ENCODE measurements at places on chromosomes 6 and 20. TPM values are rescaled to one million over a fixed set of nuclear protein-coding genes. Genes with fewer than 3 reads are reported as not detected.

Gene MAP1LC3A
- total RNA-seq: 85.2 TPM

Gene ADGRF5
- 0.58 TPM for total RNA-seq

Gene PLA2G7
- total RNA-seq: 1.2 TPM

Gene SLC22A16
- total RNA-seq: not detected

Gene NFATC2
- 9.5 TPM for total RNA-seq

Gene INSM1
- 70.2 TPM for total RNA-seq

Gene LINC00237
- total RNA-seq: not detected

Gene ACTL10
- total RNA-seq: 1.7 TPM

- no peaks in the 10 kb centered on the region for H3K27me3 ChIP-seq
- no peak for DNase-seq
- peaks cover 6% of the 10 kb centered on the region for H3K4me1 ChIP-seq
- H3K4me3 ChIP-seq: no peak overlapping the region
- H3K27ac ChIP-seq: no peak overlapping the region
- H3K36me3 ChIP-seq: no peaks in the 10 kb centered on the region
Measured at GRCh38 chr6:39642270-39642669, 82.9 kb downstream of the KIF6 start.

- no peak overlapping the region for H3K27ac ChIP-seq
- H3K4me1 ChIP-seq: no peaks in the 10 kb centered on the region
Measured at GRCh38 chr6:23505026-23505425, 621.0 kb upstream of the NRSN1 start.

DNA sequence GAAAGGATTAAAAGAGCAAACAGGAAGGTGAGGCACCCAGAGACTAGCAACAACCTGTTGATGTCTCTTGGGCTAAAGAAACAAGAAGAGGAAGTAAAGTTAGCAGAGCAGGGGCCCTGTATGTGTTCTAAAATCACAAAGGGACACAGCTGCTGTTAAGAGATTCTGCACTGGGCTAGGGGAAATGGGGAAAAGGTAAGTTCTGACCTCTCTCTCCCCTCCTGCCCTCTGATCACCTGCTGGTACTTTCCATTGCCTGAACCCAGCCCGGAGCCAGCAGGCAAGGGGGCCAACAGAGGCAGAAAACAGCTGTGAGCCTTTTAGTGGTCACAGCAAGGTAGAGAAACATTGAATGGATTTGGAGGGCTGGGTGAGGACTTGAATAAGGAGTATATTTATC, 13.5 kb upstream of the CNR1 start:
- no peaks in the 10 kb centered on the region for H3K4me1 ChIP-seq
- no peak overlapping the region for H3K4me3 ChIP-seq
- H3K36me3 ChIP-seq: no peaks in the 10 kb centered on the region

DNA sequence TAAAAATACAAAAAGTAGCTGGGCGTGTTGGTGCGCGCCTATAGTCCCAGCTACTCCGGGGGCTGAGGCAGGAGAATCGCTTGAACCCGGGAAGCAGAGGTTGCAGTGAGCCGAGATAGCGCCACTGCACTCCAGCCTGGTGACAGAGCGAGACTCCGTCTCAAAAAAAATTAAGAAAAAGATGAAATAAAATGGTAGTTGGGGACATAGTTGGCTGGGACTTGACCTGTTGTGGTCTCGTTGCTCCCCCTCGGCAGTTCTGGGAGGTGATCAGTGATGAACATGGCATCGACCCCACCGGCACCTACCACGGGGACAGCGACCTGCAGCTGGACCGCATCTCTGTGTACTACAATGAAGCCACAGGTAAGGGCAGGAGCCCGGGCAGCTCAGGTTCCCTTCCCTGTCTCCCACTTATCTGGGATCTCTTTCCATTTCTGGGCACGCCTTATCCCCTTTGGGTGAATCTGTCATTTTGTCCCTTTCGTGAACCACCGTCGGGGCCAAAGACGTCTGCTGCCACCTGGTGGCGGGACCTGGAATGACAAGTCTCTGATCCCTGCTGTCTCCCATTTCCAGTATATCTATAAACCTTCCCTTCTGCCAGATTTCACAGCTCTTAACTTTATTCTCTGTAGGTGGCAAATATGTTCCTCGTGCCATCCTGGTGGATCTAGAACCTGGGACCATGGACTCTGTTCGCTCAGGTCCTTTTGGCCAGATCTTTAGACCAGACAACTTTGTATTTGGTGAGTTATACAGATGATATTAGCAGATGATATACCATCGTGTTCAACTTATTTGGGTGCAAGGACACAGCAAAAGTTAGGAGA, 2.3 kb downstream of the TUBB start:
- peak overlapping the region; percentile 97 for H3K27ac ChIP-seq
- H3K27me3 ChIP-seq: peaks cover 11% of the 10 kb centered on the region
- DNase-seq: peak; percentile 88
- peak overlapping the region; percentile 92 for H3K4me3 ChIP-seq
- H3K36me3 ChIP-seq: peaks cover 45% of the 10 kb centered on the region
- H3K4me1 ChIP-seq: peaks cover 21% of the 10 kb centered on the region

- DNase-seq: peak; percentile 51
- H3K27me3 ChIP-seq: peaks cover 16% of the 10 kb centered on the region
- H3K4me1 ChIP-seq: peaks cover 5% of the 10 kb centered on the region
- no peaks in the 10 kb centered on the region for H3K36me3 ChIP-seq
- no peak overlapping the region for H3K4me3 ChIP-seq
Measured at GRCh38 chr6:169846286-169847056, 95.0 kb downstream of the ERMARD start.

- no peak overlapping the region for H3K4me3 ChIP-seq
- H3K36me3 ChIP-seq: peaks cover 18% of the 10 kb centered on the region
- H3K27me3 ChIP-seq: no peaks in the 10 kb centered on the region
- no peak for DNase-seq
- peaks cover 20% of the 10 kb centered on the region for H3K4me1 ChIP-seq
Measured at GRCh38 chr20:48933017-48933766, 11.7 kb downstream of the ARFGEF2 start.

GRCh38 chr20:13995841-13996240, 525 bp downstream of the MACROD2 start:
- peak; percentile 71 for DNase-seq
- H3K27ac ChIP-seq: peak overlapping the region; percentile 74
- peak overlapping the region; percentile 97 for H3K4me3 ChIP-seq
- H3K36me3 ChIP-seq: no peaks in the 10 kb centered on the region

- no peak overlapping the region for H3K27ac ChIP-seq
- DNase-seq: no peak
- H3K27me3 ChIP-seq: no peaks in the 10 kb centered on the region
- no peaks in the 10 kb centered on the region for H3K36me3 ChIP-seq
- no peaks in the 10 kb centered on the region for H3K4me1 ChIP-seq
Measured at GRCh38 chr6:162773996-162774395, 46.2 kb downstream of the PACRG start.

- H3K4me1 ChIP-seq: no peaks in the 10 kb centered on the region
- no peaks in the 10 kb centered on the region for H3K36me3 ChIP-seq
- no peak for DNase-seq
- no peaks in the 10 kb centered on the region for H3K27me3 ChIP-seq
- H3K27ac ChIP-seq: no peak overlapping the region
Measured at GRCh38 chr6:123316733-123317323, 319.9 kb downstream of the TRDN start.

GRCh38 chr6:163937071-163937470, 522.6 kb downstream of the QKI start:
- H3K36me3 ChIP-seq: no peaks in the 10 kb centered on the region
- peaks cover 18% of the 10 kb centered on the region for H3K4me1 ChIP-seq
- no peak for DNase-seq
- H3K27me3 ChIP-seq: peaks cover 3% of the 10 kb centered on the region
- no peak overlapping the region for H3K4me3 ChIP-seq

- no peaks in the 10 kb centered on the region for H3K4me1 ChIP-seq
- H3K4me3 ChIP-seq: no peak overlapping the region
- H3K27me3 ChIP-seq: no peaks in the 10 kb centered on the region
- H3K27ac ChIP-seq: no peak overlapping the region
Measured at GRCh38 chr6:46628976-46629375, 23.6 kb downstream of the CYP39A1 start.

DNA sequence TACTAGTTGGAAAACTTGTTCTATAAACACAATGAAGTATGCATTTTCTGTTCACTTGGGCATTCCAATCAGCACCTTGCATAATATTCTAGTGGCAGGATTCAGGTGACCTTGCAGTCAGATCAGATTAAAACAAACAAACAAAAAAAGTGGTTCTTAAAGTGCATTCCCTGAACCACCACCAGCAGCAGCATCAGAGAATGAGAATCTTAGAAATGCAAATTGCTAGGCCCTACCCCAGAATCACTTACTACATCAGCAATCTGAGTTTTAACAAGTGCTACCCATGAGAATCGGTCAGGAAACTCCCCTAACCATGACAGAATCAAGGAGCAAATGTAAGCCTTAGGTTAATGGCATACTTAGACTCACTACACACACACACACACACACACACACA, 41.7 kb downstream of the SNAP25 start:
- H3K27me3 ChIP-seq: peaks cover 7% of the 10 kb centered on the region
- H3K27ac ChIP-seq: no peak overlapping the region
- no peak overlapping the region for H3K4me3 ChIP-seq
- H3K4me1 ChIP-seq: no peaks in the 10 kb centered on the region
- H3K36me3 ChIP-seq: no peaks in the 10 kb centered on the region
